Liver (tissue), 10 donors: ENCODE measurements at places on chromosomes 1 and 21. TPM values are rescaled to one million over a fixed set of nuclear protein-coding genes. Genes with fewer than 3 reads are reported as not detected.

DNA sequence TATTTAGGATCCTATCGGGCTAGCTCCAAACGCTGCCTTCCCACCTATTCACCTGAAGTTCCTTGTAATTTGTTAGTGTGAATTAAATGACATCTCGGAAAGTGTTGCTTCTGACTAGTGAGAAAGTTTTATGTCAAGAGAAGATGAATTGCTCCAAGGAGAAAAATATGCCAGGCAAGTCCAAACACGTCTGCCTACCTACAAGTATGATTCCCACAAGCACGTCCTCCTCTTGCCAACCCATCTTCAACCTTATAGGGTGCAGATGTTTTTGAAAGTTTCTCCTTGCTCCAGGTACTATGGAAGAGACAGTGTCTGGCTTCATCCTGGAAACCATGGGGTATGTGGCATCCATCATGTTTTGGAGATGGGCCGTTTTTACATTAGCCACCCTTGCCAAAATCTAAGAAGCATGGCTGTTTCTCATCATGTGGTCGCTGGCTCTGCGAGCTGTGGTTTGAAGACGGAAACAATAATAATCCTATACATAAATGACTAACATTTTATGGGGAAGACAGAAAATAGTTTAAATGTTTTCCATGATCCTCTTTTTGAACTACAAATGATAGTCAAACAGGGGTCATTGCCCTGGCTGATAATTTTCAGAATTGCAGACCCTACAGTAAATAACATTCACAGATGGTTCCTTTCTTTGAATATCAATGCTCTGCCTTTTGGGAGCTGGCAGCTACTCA lies 505.8 kb downstream of the SMYD3 start:
- H3K36me3 ChIP-seq, result no peaks in the 10 kb centered on the region
- DNase-seq, result no peak
- no peaks in the 10 kb centered on the region for H3K27me3 ChIP-seq

GRCh38 chr1:197672347-197672746 lies 102.9 kb downstream of the DENND1B start:
- no peak overlapping the region for H3K4me3 ChIP-seq
- no peak for DNase-seq
- no peaks in the 10 kb centered on the region for H3K27me3 ChIP-seq

- H3K4me3 ChIP-seq, result no peak overlapping the region
- H3K36me3 ChIP-seq, result no peaks in the 10 kb centered on the region
- no peaks in the 10 kb centered on the region for H3K4me1 ChIP-seq
- H3K27me3 ChIP-seq, result no peaks in the 10 kb centered on the region
Observed at GRCh38 chr1:179510038-179510437, 65.7 kb downstream of the NPHS2 start.

GRCh38 chr1:227428803-227429202 lies 110.5 kb upstream of the CDC42BPA start:
- H3K27me3 ChIP-seq, result no peaks in the 10 kb centered on the region
- H3K4me1 ChIP-seq, result no peaks in the 10 kb centered on the region
- H3K36me3 ChIP-seq, result no peaks in the 10 kb centered on the region
- no peak overlapping the region for H3K27ac ChIP-seq

GRCh38 chr1:59323879-59324278 lies 27.0 kb downstream of the FGGY start:
- peaks cover 6% of the 10 kb centered on the region for H3K36me3 ChIP-seq
- DNase-seq, result no peak
- no peaks in the 10 kb centered on the region for H3K27me3 ChIP-seq
- H3K4me3 ChIP-seq, result no peak overlapping the region
- H3K27ac ChIP-seq, result no peak overlapping the region

DNA sequence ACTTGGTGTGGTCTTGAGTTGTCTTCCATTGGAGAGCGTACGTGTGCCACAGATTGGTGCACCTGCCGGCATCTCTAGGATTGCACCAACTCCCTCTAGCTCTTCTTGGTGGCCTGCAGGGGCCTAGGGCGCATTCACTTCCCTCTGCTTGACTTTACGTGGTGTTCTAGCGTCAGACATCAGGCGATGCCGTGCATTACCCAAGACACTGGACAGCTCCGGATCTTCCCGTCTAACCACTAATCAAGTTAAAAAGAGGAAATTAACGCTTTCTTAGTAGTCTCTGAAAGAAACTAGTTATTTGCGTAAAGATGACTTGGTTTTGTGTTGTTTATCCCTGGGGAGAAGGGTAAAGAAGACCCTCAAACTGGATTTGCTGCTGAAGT lies 510 bp upstream of the IL10RB start:
- peaks cover 9% of the 10 kb centered on the region for H3K36me3 ChIP-seq
- peaks cover 33% of the 10 kb centered on the region for H3K4me1 ChIP-seq
- peak overlapping the region; percentile 72 for H3K4me3 ChIP-seq
- no peaks in the 10 kb centered on the region for H3K27me3 ChIP-seq

DNA sequence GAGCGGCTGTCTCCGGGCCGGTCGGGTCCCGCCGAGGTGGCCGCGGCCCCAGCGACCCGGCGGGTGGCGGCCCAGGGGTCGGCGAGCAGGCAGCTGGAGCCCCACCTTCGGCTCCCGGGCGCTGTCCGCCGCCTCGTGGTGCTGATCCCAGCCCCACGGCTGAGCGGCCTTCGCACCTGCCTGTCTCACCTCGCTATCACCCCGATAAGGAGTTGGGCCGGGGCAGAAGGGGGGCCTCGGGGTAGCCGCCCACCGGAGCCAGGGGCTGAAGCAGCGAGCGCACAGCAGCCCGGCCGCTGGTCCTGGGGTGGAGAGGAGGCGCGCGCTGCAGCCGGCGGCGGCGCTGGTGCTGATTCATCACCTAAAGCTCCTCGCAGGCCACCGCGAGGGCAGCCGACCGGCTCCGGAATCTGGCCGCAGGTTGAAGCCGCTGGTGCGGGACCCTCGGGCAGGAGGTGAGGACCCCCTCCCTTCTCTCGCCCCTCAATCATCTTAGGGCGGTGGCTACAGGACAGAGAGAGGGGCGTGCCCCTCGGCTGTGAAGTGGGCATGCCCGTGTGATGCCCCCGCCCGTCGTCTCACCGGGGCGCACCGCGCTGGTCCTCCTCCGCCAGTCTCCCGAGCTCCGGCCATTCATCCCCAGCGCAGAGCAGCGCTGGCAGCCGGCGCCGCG lies 575 bp downstream of the TRIM67 start:
- H3K4me3 ChIP-seq, result no peak overlapping the region
- no peak overlapping the region for H3K27ac ChIP-seq
- peaks cover 22% of the 10 kb centered on the region for H3K4me1 ChIP-seq
- H3K27me3 ChIP-seq, result peaks cover 14% of the 10 kb centered on the region
- DNase-seq, result peak; percentile 72
- H3K36me3 ChIP-seq, result no peaks in the 10 kb centered on the region

DNA sequence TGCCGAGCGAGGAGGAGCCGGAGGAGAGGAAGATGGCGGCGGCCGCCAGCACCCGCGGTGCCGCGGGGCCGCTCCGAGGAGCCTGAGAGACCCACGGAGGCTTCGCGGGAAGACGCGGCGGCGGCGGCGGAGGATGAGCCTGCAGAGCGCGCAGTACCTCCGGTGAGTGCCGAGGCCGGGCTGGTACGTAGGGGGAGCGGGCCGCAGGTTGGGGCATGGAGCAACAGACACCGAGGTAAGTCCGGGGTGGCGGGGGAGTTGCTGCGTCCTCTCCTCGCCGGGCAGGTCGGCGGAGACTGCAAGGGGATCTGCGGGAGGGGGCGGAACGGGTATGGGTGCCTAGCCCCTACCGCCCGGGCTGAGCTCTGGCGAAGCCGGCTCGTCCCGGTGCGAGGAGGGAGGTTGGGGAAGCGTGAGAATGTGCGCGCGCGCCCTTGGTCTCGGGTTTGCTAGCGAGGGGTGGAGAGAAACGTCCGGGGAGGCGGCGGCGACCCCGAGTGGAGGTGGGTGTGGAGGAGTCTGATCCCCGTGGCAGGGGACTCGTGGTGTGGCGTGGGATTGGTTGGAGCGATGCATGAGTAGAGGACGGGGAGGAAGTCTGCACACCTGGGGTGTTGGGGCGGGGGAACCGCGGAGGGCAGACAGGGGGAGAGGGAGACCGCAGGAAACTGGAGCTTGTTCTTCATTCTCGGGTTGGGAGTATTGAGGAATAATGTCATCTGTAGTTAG lies at the start of gene SMG7:
Gene SMG7 (plus strand): TSS at position 12 of the 729 bp plus-strand sequence. CDS start 122 bp downstream, at position 134.
- H3K4me1 ChIP-seq, result peaks cover 25% of the 10 kb centered on the region
- H3K27me3 ChIP-seq, result no peaks in the 10 kb centered on the region
- DNase-seq, result peak; percentile 63
- peak within 1 kb of the TSS; percentile 99 for H3K27ac ChIP-seq

- peaks cover 1% of the 10 kb centered on the region for H3K36me3 ChIP-seq
- no peak for DNase-seq
- H3K27ac ChIP-seq, result peak overlapping the region; percentile 81
- H3K4me3 ChIP-seq, result peak overlapping the region; percentile 100
- H3K27me3 ChIP-seq, result no peaks in the 10 kb centered on the region
- peaks cover 4% of the 10 kb centered on the region for H3K4me1 ChIP-seq
Observed at GRCh38 chr21:29018540-29018939, 609 bp downstream of the RWDD2B start.

GRCh38 chr1:103101399-103101798 lies 6.9 kb downstream of the COL11A1 start:
- H3K36me3 ChIP-seq, result no peaks in the 10 kb centered on the region
- peaks cover under 1% of the 10 kb centered on the region for H3K4me1 ChIP-seq
- no peak overlapping the region for H3K4me3 ChIP-seq
- no peak overlapping the region for H3K27ac ChIP-seq
- DNase-seq, result no peak
- H3K27me3 ChIP-seq, result no peaks in the 10 kb centered on the region

DNA sequence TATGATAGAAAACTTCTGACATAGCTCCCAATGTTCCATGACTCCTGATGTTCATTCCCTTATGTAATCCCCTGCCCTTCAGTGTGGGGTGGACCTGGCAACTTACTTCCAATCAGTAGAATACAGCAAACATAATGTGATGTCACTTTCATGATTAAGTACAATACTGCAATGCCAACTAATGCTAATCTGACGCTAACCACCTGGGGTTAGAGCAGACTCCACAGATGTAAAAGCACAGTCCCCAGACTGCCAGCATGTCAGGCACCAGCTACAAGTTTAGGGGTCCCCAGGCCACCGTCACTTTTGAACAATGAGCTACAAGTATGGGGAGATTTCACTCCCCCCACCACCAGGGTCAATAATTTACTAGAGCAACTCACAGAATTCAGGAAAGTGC lies 32.3 kb upstream of the FBXO28 start:
- no peak overlapping the region for H3K4me3 ChIP-seq
- H3K36me3 ChIP-seq, result no peaks in the 10 kb centered on the region
- DNase-seq, result no peak
- no peak overlapping the region for H3K27ac ChIP-seq

The MEX3A gene
- 1.3 TPM for total RNA-seq

The S100A2 gene
- total RNA-seq, result not detected

The OR2L2 gene
- total RNA-seq, result not detected

The SELE gene
- 3.4 TPM for total RNA-seq

The HTR1D gene
- total RNA-seq, result not detected

The PHTF1 gene
- total RNA-seq, result 14.0 TPM

The RAB42 gene
- total RNA-seq, result 1.1 TPM
